ENCODE measurements at places on chromosomes 4 and X.

DNA sequence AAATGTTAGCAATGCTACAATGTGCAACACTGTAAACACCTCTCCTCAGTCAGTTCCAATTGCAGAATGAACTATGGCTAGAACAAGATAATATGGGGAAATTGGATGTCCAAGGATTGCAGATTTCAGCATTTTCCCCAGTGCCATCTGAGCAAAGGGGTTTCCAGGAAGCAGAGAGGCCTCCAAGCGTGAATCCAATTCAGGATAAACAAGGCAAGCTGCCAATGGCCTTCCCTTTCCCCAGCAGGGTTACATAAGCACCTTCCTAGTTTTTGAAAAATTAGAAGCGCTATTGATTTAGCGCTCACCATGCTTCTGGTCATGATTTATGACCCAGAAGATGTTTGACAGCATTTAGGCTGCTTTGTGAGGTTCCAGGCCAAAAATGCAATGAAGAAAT lies 223.0 kb upstream of the GATB start:
- no peak for DNase-seq

GRCh38 chrX:51361251-51361650 lies 28.6 kb downstream of the NUDT10 start:
- DNase-seq: no peak

DNA sequence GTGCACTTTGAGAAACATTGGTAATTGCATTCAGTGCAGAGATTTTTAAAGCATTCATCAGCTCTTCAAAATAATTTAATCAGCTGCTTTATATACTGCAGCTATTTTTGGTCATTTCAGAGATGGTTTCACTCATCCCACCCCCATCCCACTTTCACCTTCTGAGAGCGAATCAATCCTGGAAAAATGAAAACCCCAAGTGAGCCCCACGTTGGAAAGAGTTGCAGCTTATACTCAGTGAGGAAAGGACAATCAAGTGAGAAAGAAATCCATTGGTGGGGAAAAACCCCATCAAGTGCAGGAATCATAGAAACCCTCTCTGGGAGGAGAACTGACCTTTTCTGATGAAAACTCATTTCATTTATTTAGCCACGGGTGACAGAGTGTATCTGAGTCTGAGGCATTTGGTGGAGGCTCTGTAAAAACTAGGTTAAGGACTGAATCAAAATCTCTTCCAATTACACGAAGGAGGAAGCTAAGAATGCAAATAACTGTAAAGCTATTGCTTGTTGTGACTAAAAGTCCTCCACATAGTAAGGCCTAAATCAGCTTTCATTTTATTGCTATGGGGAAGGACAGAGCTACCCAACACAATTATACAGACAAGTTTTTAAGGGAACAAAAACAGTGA lies 240.4 kb upstream of the PGRMC2 start:
- no peak for DNase-seq

GRCh38 chr4:53616219-53616618 lies 24.9 kb upstream of the LNX1 start:
- DNase-seq: no peak

DNA sequence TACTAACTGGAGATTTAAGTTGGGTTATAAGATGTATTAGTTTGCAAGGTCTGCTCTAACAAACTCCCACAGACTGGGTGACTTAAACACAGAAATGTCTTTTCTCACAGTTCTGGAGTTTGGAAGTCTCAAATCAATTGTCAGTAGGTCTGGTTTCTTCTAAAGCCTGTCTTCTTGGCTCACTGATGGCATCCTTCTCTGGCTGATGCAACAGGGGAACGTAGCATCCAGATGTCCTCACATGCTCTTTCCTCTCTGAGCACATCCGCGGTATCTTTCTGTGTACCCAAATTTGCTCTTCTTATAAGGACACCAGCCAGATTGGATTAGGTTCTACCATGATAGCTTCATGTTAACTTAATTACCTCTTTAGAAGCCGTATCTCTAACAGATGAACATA lies 63.2 kb upstream of the BMP3 start:
- DNase-seq: no peak

DNA sequence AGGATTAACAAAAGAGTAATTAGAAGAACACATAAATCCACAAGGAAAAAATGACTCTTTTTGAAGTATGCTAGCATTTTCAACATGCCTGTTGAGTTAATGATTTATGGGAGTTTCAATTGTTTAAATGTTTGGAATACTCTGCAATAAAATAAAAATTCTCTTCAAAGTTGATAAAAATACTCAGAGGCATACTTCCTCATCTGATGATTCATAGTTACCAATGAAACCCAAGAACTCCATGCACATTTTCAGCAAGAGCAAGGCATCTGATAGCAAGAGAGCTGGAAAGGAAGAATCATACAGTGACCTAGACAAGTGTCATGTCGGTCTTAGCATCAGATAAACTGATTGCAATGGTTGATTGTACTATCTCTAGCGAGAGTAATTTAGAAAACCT lies 443.7 kb upstream of the ATOH1 start:
- DNase-seq: no peak

DNA sequence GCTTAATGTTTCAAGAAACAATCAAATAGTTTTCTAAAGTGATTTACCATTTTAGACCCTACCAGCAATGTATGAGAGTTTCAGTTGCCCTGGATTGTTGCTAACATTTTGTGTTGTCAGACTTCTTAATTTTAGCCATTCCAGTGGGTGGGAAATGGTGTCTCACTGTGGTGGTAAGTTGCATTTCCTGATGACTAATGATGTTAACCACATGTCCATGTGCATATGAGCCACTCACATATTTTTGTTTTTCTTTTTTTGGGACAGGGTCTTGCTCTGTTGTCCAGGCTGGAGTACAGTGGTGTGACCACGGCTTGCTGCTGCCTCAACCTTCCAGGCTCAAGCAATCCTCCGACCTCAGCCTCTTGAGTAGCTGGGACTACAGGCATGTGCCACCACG lies 48.3 kb downstream of the MED28 start:
- no peak for DNase-seq

DNA sequence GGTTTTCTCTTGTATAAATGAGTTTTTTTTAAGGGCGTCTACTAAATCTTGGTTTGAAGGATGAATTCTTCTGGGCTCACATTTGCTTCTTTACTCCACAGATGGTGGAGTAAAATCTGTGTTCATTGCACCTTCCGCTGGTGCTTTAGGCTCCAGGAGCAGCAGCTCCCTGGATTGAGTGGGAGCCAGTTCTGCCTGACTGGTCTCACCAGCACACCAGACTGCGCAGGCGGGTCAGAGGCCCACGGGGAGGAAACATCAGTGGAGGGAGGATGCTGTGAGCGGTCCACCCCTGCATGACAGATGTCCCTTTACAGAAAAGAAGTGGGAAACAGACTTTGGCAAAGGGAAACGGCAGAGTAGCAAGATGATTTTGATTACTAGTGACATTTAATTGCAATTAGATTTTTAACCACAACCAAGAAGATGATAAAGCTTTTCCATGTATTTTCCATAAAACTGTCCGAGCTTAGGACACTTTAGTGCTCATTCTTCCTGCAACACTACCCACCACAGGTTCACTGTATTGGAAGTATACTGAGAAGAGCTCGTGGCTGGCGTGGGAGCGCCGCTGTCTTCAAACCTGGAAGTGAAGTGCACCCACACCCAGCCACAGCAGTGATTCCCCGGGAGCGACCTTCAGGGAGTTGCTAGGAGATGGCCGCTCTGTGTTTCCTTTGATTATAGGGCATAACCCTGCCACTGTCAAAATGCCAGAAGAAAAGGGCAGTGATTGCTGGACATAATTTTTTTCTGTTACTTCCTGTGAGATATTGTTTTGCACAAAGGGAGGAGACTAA lies 95.2 kb downstream of the SORBS2 start:
- DNase-seq: no peak

DNA sequence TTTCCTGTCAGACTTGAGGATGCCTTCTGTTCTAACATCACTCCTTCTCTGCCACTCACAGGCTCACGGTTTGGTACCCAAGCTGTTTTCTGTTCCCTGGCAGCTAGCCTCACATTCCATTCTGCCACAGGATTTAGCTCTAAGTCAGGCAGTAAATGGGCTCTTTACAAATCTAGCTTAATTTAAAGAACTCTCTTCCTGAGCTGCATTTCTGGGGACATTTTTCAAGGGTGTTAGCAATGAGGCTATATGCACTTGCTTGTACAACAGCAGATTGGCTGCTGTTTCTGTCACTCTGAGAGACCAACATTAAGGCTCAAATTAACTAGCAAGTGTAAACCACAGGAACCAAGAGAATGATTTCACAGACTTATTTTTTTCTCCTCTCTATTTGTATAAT lies 337.8 kb upstream of the NOCT start:
- no peak for DNase-seq

GRCh38 chr4:174038481-174038880 lies 245.0 kb downstream of the FBXO8 start:
- DNase-seq: no peak

GRCh38 chr4:179695175-179695574 lies 2252.9 kb upstream of the AGA start:
- DNase-seq: no peak

DNA sequence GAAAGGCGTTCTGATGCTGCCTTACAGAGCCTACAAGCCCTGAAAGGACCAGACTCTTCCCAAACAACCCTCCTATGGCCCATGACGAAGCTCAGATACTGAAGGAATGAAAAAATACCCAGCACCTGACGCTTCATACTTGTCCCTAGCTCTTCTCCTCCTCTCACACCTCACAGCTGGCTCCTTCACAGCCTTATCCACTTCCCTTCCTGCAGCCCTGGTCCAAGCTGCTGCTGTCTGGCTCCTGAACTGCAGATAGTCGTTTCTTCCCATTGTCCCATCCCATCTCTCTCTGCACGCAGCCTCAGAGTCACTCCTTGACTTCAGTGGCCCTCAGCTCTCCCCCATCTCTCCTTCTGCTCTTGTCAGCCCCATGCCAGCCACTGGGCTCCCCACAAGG lies 56.6 kb downstream of the FAM193A start:
- no peak for DNase-seq

DNA sequence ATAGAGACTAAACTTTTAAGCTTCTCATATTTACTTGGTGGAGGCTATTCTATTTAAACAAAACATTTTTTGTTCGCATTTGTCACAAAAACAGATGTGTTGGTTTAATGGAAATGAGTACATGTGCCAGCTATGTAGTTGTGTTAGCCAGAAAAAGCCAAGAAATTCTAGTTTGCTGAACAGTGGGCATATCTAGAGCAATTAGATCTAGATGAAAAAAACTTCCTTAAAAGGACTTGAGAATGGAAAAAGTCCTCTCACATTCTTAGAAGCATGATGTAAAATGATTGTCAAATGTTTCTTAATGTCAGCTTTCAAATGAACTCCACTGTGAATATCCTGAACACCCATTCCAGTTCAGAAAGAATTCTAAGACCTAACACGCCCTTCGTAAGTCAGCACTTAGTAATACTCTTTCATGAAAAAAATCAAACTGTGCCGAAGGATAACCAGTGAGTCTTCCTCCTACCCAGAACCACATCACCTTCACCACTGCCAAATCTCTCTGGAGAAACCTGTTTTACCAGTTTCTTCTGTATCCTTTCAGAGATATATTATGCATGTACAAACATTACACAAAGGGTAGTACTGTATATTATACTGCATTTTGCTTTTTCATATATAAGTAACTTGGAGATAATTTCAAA lies 28.2 kb downstream of the PHKA1 start:
- DNase-seq: no peak

DNA sequence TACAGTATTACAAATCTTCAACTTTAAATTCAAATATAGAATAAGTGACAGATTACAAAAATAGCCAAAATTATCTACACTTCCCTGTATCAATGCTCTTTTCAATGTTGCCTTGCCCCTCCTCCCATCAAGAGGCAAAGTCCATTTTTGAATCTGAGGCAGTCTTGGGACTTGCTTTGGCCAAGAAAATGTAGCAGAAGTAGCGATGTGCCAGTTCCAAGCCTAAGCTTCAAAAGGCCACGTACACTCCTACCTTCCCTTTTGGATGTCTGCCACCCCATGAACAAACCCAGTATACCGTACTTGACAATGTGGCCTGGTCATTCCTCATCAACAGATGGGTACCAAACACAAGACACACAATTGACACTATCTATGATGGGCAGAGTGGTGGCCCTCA lies 24.1 kb downstream of the SEC24D start:
- no peak for DNase-seq

GRCh38 chrX:136268051-136269048 lies 17.1 kb upstream of the MAP7D3 start:
- peak; percentile 20 for DNase-seq

GRCh38 chr4:186789651-186790050 lies 66.0 kb upstream of the FAT1 start:
- no peak for DNase-seq

DNA sequence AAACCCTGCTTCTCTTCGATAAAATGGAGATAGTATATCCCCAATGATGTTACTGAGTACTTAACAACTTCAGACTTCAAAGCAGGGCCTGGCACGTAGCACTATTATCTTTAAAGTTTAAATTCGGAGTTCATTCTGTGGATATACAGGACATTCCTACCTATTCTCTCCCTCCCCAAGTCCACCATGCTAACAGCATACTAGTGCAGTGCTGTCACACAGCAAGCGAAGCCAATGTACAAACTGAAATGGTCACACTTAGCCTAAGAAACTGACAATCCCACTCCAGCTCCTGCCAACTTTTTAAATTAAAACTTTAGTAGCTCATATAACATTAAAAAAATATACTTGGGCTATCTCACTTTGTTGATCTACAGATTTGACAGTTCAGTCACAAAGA lies 1.2 kb upstream of the DNAJB14 start:
- DNase-seq: no peak

DNA sequence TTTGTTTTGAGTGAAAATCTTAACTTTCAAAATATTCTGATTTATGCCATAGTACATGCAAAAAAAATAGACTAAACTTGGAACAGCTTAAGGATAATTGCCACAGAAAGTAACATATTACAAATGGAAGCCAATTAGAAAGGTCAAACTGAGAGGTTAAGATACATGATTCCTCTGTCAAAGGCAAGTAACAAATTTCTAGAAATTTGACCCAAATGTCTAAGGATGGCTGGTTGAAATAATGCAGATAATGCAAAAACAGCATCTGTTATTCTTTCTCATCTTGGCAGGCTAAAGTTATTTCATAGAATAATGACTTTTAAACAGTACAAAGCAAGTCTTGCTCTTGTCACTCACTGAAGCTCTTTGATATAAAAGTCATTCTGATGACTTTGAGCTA lies 10.5 kb downstream of the FGF5 start:
- no peak for DNase-seq
